NCI-H1417 treated with DMSO at 0.1 percent for 48 hours (cell line): ENCODE measurements at places on chromosomes 2 and 18.

GRCh38 chr2:102449370-102449974, 23.6 kb upstream of the SLC9A4 start:
- DNase-seq: no peak

DNA sequence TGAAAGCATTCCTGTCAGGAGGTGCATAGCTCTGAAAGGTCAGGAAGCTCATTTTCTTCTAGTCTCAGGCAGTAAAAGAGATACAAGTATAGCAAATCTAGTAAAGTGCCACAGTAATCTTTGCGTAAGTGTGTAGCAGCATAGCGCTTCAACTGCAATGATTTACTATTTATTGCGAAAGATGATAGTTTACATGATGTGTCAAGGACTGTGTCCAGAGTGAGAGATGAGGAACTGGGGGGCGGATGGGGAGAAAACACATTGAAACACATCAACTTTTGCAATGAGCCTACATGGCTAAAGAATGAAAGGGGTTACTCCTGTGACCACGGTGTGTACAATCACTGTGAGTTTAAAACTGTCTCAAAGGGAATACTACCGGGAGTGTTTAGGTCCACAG, 644.4 kb downstream of the GALR1 start:
- no peak for DNase-seq

- DNase-seq: no peak
These were observed 119.7 kb upstream of the ETAA1 start for GRCh38 chr2:67277450-67277849.

- DNase-seq: no peak
These were observed 268.6 kb upstream of the LRRTM1 start for GRCh38 chr2:80573167-80573566.

DNA sequence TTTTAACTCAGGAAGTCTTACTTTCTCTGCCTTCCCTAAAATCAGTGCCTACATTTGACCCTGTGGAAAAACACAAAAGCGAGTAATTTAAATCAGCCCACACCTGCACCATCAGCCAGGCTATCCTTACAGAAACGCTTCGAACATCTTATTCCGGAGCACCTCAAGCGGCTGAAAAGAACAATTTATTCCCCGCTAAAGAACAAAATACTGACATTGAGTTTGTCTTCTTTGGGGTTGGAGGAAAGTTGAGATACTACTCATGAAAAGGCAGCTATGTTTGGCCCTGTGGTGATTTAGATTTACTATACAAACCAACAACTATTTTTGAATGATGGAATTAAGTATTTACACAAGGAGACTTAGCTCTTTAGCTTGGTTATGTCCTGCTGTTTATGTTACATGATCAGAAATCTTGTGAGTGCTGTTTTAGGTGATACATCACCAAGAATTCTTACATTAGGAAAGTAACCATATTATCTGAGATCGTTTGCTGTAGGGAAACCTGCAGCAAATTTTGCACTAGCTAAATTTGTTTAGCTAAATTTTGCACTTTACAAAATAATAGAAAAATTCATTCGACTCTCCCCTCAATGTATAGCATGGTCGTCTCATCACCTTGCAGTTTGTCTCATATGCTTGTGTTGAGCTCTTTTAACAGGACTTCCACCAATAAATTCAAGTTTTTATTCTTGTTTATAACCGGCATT, 158.8 kb upstream of the SIX2 start:
- DNase-seq: no peak

- DNase-seq: no peak
These were observed 107.7 kb downstream of the LBH start for GRCh38 chr2:30339071-30339470.

GRCh38 chr2:102801098-102801718, 39.4 kb downstream of the TMEM182 start:
- no peak for DNase-seq

GRCh38 chr2:152573168-152573567, 144.1 kb downstream of the PRPF40A start:
- no peak for DNase-seq

DNA sequence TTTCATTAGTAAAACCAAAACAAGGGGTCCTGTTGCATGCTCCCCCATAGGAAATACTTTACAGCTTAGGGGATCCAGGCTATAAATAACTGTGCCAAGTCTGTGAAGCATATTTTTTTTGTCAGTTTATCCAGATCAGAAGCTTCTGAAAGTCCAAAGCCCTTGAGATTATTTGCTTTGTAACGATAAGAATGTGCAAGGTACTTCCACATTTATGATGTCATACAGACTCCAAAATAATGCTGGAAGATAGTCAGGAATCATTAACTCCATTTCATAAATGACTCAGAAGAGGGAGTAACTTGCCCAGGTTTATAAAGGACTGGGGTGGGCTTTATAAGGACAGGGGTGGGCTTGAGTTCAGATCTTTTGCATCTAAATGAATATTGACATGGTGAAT, 29.3 kb downstream of the RDH14 start:
- no peak for DNase-seq

DNA sequence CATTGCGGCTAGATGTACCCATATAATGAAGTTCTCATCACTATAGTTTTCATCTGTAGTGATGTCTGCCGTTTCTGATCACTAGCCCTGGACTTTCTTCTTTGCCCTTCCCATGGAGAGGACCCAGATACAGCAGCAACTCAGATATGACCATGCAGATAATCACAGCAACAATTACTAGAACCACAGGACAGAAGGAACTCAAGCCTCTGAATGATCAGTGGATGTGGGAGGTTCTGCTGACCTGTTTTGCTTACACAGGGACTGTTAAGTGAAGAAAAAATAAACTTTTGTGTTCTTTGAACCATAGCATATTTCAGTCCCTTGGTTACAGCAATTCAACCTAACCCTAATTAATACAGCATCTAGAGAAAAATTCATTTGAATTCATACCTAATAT, 62.7 kb downstream of the ACVR1 start:
- no peak for DNase-seq

DNA sequence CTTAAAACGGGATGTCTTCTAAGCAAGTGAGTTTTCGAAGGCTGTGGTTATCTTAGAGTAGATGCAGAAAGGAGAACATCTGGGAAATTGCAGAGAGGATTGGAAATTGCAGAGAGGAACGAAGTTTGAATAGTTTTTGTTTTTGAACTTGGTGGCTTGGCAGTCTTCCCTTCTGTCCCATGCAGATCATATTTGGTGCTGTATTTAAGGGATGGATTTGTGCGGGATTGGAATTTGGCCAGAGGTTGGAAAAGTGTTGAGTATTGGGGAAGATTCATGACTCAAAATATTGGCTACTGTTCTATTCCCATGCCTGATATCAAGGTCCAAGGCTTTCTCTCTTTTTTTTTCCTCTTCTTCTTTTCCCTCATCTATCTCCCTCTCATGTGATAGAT, 18.2 kb downstream of the PTPRM start:
- DNase-seq: no peak

DNA sequence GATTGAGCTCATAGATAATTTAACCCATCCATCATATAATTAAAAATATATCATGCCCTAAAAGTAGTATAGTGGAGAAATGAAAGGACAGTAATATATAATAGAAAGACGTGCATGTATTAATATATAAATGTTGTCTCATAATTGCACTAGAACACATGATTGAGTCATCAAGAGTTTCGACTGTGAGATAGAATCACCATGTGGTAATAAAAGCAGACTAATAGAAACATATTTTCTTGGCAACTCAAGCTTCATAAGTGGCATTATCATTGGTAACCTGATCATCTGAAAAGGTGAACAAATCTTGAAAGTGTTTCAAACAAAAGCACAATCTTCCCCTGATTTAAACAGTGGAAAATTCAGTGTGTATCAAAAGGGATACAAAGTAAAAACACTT, 188.8 kb downstream of the CYRIA start:
- no peak for DNase-seq

DNA sequence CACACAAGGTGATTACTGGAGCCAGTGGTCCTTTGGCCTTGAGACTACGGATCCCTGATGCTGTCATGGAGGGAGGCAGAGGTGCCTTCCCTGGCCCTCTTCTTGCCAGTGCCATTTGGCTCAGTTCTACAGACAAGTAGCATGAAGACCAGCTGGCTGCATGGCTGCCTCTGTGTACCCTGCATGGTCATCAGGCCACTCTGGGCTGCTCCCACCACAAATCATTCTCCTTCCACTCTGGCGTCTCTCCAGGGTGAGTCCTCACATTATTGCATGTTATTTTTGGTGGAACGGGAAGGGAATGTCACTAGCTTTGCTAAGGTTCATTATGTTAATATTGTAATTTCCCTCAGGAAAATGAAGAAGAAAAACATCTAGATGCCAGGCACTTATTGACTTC, 229.8 kb downstream of the VAPA start:
- no peak for DNase-seq

DNA sequence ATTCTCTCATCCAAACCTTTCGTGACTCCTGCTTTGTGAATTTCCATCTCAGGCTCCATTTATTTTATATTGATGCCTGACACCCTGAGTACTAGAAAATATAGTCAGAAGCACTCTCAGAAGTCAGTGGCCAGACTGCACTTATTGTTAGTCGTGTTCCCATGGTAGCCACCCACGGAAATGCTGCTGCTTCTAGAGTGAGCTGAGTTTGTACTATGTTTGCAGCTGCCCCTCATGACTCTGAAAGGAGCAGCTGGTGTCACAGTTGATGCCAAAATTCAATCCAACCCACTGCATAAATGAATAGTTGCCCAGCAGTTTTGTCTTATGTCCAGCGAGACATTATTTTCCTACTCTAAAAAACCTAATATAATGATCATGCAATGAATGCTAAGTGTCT, 265.2 kb upstream of the SPHKAP start:
- peak; percentile 29 for DNase-seq

- DNase-seq: no peak
These were observed 888.5 kb upstream of the FSHR start for GRCh38 chr2:50042771-50043170.

- no peak for DNase-seq
These were observed 199.5 kb downstream of the TTC32 start for GRCh38 chr2:19702267-19702666.

GRCh38 chr18:79486356-79487182, 90.8 kb downstream of the NFATC1 start:
- DNase-seq: no peak

- no peak for DNase-seq
These were observed 22.5 kb upstream of the NDUFV2 start for GRCh38 chr18:9079818-9080528.

DNA sequence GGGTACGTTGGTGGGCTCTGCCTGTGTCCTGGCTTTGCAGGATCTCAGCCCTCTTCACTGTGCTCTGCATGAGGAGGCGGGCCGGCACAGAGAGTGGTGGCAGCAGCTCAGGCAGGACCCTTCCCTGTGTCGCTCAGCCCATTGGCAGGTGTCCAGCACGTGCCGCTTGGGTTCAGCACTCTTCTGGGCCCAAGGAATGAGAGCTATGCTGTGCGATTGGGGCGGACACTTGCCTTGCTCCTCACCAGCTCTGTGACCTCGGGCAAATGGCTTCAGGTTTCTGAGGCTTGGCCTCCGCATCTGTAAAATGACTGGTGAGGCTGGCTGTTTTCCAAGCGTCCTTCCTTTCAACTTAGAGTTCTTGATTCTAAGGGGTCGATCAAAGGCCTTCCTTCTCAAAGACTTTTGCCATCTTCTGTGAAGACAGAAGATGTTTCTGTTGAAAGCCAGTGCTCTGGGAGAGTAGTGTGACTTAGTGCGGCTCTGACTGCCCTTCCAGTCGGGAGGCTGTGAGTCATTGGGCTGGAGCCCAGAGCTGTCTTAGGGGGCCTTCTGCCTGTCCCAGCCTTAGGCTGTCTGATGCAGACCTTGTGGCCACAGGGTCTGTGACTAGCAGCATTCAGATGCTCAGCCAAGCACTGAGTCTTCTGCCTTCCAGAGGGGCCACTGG, 35.6 kb downstream of the GLI2 start:
- DNase-seq: no peak

DNA sequence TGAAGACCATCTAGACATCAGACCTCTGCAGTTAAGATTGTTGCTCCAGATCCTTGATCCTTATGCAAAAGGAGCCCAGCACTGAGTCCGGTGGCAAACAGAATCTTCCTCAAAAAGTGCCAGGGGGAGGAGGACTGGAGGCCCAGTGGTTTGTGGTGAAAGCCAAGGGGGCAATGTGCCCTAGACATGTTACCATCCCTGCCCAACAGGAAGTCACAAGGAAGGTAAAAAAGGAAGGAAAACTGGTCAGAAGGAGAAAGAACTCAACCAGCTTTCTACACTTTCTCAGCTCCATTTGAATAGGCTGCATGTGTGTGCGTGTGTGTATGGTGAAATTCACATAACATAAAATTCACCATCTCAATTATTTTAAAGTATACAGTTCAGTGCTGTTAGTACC, 25.0 kb upstream of the KDM3A start:
- no peak for DNase-seq

GRCh38 chr18:75267643-75268363, 57.2 kb downstream of the TSHZ1 start:
- DNase-seq: no peak

DNA sequence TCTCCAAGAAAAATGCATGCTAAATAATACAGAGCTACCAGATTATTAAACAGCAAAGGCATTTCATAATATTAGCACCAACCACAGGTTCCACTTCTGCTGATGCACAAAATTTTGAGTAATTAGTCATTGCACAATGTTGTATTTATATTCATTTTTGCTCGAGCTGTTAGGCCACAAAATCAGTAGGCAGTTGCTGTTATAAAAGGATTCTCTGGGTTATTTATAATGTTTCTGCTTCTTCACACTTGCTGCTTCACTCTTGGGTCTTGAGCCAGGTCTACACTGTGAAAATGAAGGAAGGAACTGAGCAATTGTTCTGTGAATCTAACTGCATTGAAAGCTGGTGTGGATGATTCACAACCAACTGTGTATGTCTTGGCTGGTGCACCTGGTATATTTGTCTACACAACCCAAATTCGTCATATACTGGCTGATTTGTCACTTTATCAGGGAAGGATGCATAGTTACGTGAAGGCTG, 38.3 kb downstream of the MRPL33 start:
- no peak for DNase-seq

DNA sequence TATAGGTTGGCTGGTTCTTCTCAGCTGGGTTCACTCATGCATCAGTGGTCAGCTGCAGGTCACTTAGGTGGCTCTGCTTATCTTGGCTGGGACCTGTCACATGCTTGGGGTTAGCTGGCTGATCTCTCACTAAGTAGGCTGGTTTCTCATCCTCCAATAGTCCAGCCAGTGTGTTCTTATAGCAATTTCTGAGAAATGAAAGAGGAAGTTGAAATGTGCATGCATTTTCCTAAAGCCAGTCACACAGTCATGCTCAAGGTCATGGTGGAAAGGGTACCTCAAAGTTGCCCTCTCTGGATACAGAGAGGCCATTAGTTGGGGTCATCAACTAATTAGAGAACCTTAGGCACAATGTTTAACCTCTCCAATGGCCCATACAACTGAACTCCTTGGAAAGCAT, 64.4 kb downstream of the KLHL29 start:
- DNase-seq: no peak

- DNase-seq: no peak
These were observed 43.1 kb upstream of the EML4 start for GRCh38 chr2:42125841-42126594.

DNA sequence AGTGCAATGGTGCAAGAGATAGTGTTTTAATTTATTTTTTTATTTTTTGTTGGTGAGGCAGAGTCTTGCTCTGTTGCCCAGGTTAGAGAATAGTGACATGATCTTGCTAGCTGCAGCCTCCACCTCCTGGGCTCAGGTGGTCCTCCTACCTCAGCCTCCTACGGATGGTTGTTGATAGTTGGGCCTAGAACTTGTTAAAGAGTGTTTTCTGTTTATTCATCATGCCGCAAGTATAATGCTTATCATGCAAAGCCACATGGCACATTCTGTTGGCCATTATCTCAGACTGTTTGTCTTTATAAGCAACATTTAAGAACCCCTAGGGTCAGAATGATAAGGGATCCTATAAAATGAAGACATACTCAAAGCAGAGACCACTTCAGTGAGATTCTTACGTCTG, 1.7 kb downstream of the UGGT1 start:
- DNase-seq: no peak
